ENCODE measurements at places on chromosomes 1 and 21.

DNA sequence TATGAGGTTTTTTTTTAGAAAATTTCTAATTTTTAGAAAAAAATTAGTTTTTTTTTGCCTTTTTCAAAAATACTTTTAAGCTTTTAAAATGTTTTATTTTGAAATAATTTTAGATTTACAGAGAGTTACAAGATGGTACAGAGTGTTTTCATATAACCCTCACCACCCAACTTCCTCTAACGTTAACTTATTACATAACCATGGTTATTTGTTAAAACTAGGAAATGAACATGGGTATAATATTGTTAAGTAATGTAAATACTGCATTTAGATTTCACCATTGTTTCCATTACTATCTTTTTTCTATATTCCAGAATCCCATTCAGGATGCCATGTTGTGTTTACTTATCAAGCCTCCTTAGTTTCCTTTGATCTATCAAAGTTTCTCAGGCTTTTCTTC is 45.2 kb upstream of the ST6GALNAC3 start:
- no peak for DNase-seq

DNA sequence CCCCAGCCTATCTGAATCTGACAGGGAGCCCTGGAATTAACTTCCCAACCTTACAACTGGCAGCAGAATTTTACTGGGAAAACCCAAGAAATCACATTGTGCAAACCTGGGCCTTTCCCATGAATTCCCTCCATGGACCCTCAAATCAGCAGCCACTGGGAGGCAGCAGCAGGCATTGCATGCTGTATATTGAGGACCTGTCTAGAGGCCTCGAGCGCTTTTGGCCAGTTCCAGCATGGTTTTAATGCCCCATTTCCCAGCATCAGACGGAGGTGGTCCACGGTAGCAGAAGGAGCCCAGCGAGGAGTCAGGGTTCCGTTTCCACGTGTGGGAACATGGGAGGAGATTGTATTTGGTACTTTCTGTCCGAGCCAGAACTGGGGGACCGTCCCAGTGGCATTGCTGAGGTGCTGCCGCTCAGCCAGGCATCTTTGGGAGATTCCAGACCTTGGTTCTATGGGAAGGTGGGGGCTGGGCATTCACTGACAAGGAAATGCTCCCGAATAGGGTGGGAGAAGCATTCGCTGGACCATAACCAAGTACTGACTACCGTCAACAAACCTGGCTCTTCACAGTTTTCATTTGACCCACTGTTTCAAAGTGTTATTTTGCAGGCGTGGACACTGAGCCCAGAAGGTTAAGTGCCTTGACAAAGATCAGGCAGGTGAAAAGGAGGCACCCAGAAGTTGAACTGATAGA is 15.9 kb downstream of the BMP8A start:
- no peak for DNase-seq

- no peak for DNase-seq
These were observed 634.8 kb downstream of the MATN1 start for GRCh38 chr1:30088594-30088993.

DNA sequence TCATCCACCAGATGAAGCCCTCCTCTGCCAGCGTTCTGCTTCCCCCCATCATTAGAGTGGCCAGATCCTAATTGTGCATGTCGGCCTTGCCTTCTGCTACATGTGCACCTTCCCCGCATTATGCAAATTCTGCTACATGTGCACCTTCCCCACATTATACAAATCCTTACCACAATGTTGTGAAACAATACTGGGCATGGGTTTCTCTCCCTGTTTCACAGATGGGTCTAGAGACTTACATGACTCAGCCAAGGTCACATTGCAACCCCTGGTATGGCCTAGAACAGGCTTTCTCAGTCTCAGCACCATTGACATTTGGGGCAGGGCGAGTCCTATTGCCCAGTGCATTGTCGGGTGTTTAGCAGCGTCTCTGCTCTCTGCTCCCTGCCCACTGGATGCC is 1.0 kb upstream of the CELA2A start:
- DNase-seq = no peak

- DNase-seq = no peak
These were observed 110.0 kb upstream of the VANGL1 start for GRCh38 chr1:115531631-115532264.

- no peak for DNase-seq
These were observed 685 bp upstream of the RIPPLY3 start for GRCh38 chr21:37005548-37006485.
